ENCODE measurements at places on chromosomes 1 and 21.
A peak's percentile ranks its signal among the peaks of the same experiment; 100 is the strongest.

DNA sequence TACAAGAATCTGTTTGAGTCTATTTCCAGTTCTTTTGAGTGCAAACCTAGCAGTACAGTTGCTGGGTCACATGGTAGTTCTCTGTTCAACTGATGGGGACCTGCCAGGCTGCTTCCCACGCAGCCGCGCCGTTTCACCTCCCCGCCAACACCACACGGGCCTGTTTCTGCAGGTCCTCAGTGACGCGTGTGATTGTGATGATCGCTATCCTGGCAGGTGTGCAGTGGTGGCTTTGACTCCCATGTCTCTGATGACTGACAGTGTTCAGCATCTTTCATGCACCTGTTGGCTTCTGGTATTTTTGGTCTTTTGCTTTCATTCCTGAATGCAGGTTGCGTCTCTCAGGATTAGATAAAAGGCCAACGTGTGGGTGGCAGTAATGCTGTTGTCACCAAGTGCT, 41.6 kb downstream of the FAAP20 start:
- no peak for DNase-seq

GRCh38 chr1:86699186-86699585, 5.2 kb upstream of the SH3GLB1 start:
- no peak for DNase-seq

- no peak for DNase-seq
Observed at GRCh38 chr1:94970783-94971182, 43.9 kb upstream of the CNN3 start.

GRCh38 chr1:220338759-220339158, 66.5 kb upstream of the RAB3GAP2 start:
- no peak for DNase-seq

DNA sequence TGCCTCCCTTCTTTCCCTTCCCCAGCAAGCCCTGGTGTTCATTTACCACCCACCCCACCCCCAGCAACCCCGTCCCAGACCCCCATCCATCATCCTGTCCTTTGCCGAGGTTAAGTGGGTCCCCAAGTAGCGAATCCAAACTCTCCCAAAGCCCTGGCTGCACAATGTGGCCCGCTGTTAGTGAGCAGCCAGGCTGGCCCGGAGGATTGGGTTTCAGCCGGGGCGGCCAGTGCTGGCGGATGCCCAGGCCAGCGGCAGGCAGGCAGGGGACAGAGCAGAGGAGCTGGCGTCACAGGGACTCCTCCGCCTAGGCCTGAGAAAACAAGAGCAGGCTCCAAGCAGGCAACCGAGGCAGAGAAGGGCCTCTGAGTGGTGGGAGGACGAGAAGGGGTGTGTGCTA, 61.4 kb downstream of the EPHB2 start:
- no peak for DNase-seq

GRCh38 chr1:7912743-7913557, 27.7 kb downstream of the TNFRSF9 start:
- no peak for DNase-seq

DNA sequence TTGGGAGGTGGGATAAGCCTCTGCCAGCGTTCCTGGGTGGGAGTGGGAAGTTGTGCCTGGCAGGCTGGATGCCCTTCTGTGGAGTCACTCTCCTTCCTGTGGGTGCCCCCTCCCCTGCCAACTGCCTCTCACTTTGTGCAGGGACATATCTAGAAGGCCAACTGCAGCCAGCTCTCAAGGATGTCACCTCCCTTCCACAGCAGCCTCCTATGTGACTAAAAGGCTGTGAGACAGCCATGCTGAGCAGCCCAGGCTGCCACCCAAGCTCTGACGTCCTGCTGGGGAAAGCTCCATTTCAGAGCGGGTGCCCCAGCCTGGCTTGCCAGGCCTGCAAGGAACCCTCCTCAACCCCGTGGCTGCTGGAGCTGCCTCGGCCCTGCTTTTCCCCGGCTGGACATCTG, 19.6 kb upstream of the SLC26A9 start:
- no peak for DNase-seq

DNA sequence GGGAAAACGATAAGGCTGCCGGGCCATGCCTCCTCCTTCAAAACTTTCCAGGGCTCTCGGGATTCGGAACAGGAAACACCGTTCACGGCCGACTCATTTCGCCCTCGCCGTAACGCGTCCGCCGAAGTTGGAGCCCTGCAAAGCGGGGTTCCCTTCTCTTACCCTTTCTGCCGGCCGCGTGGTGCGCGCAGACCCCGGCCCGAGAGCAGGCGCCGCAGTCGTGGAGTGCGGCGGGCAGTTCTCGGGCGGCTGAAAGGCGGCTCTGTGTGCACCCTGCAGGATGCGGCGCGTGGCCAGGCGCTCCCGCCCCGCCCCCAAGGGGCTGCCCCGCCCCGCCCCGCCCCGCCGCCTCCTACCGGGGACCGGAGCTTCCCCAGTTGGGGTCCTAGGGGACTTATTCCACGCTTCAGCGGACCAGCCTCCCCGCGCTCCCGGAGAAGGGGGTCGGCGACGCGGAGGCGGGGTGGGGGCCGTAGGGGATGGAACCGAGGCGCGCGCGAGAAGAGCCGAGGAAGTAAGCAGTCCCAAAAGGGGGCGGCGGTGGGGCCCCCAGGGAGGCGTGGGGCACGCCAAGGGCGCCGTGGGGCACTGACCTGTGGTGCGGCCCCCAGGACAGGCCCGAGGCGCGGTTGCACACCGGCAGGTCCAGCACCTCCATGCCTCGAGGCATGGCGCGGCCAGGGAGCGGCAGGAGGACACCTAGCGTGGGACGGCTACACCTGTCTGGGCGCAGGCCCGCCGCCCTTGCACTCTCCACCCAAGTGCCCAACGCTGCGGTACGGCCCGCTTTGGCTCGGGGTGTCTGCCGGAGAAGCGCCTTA, at the start of gene MCOLN2:
MCOLN2 (minus strand) TSS at position 268 of the 821 bp plus-strand sequence; CDS start at position 27, 241 bp downstream.
- DNase-seq, result peak; percentile 90

DNA sequence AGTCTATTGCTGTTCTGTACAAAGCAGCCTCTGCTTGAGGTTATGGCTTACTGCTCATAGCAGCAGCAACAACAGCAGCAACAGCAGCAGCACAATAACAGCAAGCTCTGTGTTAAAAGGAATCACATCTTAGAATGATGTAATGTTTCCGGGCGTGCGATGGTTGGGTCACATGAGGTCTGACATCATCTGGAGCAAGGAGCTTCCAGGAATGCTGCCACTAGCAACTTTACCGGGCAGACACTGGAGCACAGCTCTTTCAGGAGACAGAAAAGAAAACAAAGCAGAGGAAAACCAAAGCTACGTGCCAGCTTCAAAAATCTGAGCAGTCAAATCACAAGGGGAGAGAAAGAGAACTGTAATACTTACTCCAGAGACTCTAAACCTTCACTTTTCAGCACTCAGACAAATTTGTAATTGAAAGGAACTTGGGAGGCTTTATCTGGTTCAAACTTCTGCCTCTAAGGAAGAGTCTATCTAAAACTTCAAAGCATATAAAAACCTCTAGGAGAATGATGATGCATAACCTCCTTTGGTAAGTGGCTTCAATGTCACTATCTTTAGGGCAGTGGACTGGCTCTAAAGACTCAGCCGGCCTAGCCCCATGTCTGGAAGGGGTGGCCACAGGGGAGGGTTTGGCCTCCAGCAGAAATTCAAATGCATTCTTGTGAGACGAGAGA, 28.3 kb upstream of the RAB3GAP2 start:
- DNase-seq, result peak; percentile 80

DNA sequence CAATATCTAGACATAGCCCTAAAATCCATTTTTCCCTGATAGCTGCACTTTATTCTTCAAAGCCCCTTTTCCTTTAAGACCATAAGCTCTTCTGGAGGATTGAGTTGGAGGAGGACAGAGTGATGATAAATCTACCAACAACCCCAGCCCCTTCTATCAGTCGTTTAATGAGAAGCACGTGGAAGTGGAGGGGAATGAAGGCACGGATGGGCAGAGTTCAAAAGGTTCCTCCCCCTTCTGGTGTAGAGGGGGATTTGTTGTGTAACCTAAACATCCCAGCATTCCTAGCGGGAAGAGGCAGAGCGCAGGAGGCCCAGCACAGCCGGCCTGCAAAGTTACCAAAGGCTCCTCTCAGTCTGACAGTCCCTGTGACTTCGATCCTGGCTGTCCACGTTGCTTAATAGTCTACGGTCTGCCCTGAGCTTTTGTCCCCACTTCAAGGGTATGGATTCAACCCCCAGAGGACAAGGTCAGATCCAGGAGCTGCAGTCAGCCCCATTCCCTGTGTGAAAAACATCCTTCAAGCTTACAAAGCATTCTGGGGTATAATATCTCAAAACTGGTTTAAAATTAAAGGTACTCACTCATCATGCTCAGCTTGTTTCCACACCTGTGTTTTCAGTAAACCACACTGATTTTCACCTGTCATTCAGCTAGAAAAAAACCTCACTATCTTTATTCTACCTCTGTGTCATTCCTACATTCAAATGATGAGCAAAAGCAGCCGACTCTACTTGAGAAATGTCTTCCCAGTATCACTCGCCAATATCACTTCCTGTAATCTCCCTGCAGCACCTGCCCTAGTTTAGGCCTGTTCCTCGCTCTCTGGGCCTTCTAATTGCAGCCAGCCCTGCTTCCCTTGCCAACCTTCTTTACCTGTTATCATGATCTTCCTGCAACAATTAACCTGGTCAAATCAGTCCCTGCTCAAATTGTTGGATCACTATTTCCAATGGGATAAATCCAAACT, 117.9 kb downstream of the PLPP3 start:
- no peak for DNase-seq

- no peak for DNase-seq
Observed at GRCh38 chr1:54643736-54644135, 2.1 kb downstream of the MROH7 start.

GRCh38 chr1:119159111-119159510, 18.7 kb upstream of the WARS2 start:
- peak; percentile 22 for DNase-seq

- DNase-seq, result no peak
Observed at GRCh38 chr1:151157067-151157531, 650 bp downstream of the TNFAIP8L2 start.

GRCh38 chr1:155167166-155168104, 5.7 kb downstream of the KRTCAP2 start:
- DNase-seq, result peak; percentile 85

DNA sequence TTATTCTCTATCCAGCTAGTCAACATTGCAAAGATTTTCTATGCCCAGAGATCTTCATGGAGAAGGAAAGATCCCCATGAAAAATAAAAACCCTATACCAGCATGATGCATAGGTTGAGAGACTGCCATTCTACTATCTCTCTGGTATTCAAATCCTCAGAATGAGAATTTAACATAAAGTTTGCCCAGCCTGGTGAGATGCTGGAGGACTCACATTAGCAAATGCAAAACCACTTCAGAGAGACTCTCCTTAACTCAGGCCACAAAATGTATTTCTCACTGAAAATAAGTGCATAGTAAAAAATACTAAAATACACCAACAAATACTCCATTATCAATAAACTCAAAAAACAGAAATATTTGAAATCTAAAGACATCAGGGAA, 430.0 kb upstream of the RUNX1 start:
- DNase-seq, result no peak

DNA sequence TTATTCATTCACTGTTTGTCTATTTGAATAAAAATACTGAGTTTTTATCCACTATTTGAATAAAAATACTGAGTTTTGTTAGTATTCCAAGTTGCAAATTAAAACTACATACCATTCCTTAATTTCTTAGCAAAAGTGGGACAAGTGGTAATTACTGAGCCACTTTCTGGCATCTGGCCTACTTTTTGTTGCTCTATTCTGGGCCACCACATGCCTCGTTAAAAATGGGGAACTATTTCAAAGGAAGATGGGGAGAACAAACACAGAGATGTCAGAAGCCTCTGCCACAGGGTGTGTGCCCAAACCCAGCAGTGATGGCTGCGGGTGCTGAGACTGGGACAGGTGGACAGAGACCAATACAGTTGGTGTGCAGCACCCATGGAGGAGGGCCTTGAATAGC, 14.6 kb downstream of the PIGP start:
- no peak for DNase-seq

GRCh38 chr1:62082456-62083363, 111.9 kb upstream of the L1TD1 start:
- peak; percentile 57 for DNase-seq

DNA sequence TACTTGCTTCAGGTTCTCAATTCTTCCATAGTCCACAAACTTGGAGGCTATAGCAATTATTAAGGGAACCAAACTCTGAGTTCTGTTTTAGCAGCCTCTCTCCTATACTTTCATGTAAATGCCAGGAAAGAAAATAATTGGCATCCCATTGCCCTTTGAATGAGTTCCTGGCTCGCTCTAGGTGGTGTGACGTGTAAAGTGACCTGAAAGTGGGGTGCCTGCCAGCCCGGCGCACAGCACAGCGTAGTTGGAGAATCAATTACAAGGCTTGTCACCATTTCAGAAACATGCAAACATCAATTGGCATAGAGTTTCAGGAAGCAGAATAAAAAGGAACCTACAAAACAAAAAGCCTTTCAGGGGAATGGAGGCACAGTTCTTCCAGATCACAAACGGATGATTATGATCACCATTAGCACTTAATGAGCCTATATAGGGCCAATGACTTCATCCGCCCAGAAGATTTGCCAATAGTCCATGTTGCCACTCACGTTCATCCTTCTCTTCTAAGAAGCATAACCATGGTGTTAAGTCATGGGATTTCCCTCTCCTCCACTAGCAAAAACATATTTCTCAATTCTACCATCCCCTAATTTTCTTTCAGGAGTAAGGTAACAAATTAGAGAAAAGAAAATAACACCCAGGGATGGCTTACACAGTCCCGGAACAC, 354.6 kb upstream of the ADGRL2 start:
- DNase-seq, result no peak

DNA sequence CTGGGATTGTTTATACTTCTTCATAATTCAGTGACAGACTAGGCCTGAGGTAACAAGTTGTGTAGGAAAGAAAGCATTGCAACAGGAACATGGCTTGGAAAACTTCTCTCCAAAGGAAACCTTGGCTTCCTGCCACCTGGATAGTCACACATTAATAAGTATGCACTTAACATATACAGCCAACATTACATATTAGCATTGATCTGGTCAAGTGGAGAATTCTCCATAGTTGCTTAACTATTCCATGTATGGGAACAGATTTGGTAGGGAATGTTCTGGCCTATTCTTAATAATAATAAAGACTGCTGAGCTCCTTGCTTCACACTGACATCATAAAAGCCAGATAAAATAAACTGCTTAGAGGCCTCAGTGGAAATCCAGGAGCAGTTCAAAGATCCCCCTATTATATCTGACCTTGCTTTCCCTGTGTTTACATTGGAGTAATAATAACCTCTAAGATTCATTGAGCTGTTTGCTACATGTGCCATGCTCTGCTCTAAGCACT, 27.2 kb upstream of the NFIA start:
- no peak for DNase-seq

DNA sequence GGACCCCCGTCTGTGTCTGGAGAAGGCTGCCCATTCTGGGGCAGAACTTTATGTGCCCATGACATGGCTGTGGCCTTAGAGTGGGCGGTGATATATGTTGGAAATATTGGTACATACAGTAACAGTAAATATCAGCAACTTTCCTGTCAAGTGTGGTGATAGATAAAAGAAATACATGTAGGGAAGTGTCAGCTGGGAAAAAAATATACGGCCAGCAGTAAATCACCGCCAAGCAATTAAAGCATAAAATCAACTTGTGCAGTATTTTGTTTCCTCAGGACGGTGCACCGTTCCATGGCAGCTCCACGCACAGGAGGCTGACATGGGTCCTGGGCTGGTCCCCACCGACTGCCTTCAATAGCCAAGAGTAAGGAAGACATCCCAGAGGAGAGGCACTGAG, 27.4 kb downstream of the LHX4 start:
- no peak for DNase-seq
